ENCODE measurements at places on chromosomes 7 and 10.

DNA sequence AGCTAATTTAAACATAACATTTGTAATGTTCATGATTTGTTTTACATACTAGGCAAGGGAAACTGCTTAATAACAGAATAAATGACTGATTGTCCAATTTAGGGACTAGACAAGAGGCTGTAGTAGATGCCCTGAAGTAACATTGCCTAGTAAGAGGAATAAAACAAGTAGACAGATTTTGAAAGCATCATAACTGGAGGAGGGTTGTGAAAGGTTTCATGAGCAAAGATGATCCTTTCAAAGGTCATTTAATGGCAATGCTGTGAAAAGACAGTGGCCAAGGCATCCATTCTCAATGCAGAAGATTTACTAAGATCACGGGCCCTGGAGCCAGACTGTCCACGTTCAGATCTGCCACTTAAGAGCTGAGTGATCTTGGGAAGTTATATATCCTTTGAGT lies 44.8 kb upstream of the HHEX start:
- no peak for DNase-seq

DNA sequence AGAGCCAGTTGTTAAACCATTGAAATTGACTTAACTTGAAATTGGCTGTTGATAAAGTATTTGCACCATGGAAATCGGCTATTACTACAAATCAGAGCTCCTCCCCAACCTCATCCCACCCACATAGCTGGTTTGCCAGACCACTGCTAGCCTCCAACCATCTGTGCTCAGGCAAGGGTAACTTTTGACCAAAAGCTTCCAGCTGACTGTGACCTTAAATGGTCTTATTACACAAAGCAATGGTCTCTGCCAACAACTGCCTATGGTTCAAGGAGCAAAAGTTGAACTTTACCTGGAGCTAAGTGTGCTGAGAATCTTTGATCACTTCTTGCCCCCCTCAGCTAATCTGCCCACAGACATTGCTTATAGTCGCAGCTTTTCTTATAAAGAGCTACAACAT lies 48.5 kb upstream of the ADRB1 start:
- no peak for DNase-seq

DNA sequence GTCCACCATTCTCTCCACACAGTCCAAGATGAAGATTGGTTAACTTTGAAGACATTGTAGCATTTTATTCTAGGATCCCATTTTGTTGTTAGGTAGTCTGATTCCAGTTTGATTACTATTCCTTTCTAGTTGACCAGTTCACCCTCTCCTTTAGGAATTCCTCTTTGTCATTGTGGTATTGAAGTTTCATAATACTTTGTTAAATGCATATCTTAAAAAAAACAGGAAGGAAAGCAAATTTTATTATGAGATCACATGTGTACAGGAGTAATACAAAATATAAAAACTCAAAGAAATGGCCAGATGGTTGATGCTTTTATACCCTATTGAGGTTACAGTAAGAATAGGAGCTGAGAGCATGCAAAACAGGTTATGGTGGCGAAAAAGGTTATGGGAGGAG lies 15.5 kb upstream of the SEMA3C start:
- no peak for DNase-seq

- DNase-seq, result no peak
These were observed 732.8 kb upstream of the IGFBP3 start for GRCh38 chr7:46653848-46654247.

DNA sequence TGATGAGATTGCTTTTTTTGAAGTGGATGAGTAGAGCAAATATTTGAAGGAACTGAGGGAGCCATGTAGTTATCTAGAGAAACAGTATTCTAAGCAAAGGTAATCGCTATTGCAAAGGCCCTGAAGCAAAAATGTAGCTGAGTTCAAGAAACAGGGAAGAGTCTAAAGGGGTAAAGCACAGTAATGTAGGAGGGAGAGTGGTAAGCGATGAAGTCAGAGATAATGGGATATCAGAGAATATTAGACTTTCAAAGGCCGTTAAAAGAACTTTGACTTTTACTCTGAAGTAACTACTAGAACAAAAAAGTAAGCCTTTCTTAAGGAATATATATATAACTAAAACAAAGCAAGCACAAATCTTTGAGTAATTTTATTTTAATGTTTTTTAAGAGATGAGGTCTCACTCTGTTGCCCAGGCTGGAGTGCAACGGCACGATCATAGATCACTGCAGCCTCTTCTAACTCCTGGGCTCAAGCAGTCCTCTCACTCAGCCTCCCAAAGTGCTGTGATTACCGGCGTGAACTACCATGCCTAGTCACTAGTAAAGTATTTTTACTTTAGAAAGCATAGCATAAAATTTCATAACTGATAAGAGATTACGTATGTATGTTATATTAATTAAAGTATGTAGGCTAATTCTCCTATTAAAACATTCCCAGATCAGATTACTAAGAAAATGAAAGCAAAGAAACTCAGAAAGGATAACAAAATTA lies 61.7 kb upstream of the OIT3 start:
- DNase-seq, result no peak

DNA sequence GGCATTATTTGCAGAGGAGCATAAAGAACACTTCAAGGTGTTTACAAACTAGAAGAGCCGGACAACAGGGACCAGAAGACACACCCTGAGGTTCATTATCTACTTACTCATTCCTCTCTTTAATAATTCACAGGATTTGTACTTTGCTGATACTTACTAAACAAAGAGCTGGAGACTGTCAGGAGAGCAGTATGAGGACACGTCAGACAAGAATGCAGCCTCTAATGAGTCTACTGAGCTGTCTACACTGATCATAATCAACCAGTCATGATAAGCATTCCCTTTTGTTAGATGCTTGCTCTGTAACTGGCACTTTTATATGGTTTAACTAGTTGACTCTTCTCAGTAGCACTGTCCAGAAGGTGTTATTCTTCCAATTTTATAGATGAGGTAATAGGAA lies 243.3 kb upstream of the CDC14C start:
- DNase-seq, result no peak

DNA sequence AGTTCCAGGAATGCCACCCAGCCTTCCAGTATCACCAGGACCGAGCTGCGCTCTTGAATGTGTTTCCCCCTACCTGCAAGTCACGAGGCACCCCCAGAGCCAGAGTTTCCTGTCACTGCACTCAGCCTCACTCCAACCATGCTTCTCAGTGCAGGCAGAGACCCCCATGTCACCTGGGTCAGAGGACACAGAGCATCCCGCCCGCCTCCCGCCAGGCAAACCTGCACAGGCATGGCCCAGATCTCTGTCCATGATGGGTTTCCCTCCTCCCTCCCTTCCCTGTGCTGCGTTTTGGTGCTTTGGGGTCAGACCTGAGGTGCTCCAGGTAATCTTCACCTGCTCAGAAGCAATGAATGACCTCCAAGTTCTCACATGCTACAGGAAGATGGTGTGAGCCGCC lies 3.1 kb upstream of the RET start:
- no peak for DNase-seq

DNA sequence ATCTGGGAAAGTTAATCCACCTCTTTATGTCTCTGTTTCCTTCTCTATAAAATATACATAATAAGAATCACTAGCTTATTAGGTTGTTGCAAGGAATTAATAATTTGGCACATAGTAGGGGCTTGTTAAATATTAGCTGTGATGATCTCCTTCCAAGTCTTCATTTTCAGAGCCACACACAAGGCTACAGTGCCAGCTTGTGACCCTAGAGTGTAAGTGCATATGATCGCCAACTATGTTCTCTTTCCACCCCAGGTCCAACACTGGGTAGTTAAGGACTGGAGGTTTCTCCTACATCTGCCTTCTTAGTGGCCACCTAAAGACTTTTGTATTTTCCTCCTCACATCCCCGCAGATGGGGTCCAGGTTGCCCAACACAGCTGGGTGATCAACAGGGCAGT lies 17.9 kb upstream of the ACSM6 start:
- no peak for DNase-seq

- DNase-seq, result no peak
These were observed 102.7 kb downstream of the PRTFDC1 start for GRCh38 chr10:24849501-24850299.

GRCh38 chr10:71266147-71266917 lies 52.7 kb upstream of the SLC29A3 start:
- DNase-seq, result no peak

GRCh38 chr10:132551808-132552130 lies 14.2 kb downstream of the INPP5A start:
- DNase-seq, result no peak

- no peak for DNase-seq
These were observed 251.6 kb downstream of the DIP2C start for GRCh38 chr10:437698-438490.

GRCh38 chr10:99234791-99235657 lies 628 bp downstream of the HPSE2 start:
- no peak for DNase-seq

GRCh38 chr7:98423043-98423442 lies 22.2 kb upstream of the BAIAP2L1 start:
- DNase-seq, result no peak

GRCh38 chr10:63464402-63465292 lies 1.1 kb downstream of the JMJD1C start:
- DNase-seq, result no peak

- DNase-seq, result no peak
These were observed 65.1 kb upstream of the HPS1 start for GRCh38 chr10:98511876-98512275.

DNA sequence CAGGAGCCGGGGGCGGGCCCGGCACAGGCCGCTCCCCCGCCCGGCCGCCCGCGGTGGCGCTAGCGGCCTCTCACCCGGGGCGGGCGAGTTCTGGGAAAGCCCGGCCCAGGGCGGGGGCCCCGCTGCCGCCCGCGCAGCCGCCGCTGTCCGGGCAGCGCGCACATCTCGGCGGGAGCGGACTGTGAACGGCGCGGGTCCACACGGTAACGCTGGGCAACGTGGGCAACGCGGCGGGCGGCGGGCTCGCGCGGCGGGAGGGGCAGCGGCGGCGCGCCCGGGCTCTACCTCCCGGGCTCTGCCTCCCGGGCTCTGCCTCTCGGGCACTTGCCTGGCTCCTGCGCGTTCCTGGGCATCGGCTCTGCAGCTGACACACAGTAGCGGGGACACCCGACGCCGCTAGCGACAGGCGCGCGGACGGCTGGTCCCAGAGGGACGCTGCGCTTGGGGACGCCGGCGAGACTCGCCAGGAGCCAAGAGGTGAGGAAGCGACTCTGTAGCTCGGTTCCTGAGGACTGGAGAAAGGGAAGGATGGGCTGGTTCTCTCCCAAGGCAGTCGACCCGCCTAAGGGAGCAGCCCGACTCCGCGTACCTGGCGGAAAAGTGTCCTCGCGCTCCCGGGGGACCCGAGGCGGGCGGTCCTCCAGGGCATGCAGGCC lies at the start of gene PLCE1:
Gene PLCE1, plus strand, starts transcription at position 150 of the 656 bp plus-strand sequence. CDS start 37,116 bp downstream, outside the sequence.
- no peak for DNase-seq

GRCh38 chr10:21083861-21084260 lies 186.8 kb upstream of the NEBL start:
- no peak for DNase-seq

- no peak for DNase-seq
These were observed 32.8 kb downstream of the ADRA2A start for GRCh38 chr10:111109501-111110242.

DNA sequence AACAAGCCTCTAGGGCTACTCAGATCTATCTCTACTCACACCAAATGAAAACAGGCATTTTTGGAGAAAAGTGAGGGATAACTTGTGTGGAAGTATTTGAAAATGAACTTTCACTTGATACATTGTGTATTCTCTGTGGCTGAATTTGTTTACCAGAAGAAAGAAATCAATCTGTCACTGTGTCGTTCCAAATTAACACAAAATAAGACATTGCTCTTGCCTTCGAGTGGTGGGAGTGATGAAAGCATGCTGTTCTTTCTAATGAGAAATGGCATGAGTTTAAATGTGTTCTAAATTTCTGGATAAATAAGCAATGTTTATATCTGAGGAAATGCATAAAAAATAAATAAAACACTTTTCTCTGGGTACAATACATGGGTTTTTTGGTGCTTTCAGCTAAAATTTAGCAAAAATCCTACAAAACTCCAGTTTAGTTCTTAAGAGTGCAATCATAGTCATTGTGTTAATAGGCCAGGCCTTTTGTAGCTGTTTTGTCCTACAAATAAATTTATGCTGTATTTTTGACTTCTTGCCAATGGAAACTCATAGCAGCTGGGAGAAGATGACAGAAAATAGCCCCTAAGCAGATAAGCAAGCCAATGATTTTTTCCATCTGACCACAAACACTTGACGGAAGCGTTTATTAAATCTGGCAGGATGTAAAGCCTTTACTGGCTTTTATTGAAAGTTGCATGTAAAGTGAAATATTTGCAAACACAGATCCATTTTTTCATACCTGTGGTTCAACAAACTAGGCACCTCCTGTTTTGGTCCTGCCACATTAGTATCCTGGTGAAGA lies 1064.1 kb upstream of the GHITM start:
- DNase-seq, result no peak

GRCh38 chr10:77164616-77165311 lies 472.8 kb downstream of the KCNMA1 start:
- no peak for DNase-seq

DNA sequence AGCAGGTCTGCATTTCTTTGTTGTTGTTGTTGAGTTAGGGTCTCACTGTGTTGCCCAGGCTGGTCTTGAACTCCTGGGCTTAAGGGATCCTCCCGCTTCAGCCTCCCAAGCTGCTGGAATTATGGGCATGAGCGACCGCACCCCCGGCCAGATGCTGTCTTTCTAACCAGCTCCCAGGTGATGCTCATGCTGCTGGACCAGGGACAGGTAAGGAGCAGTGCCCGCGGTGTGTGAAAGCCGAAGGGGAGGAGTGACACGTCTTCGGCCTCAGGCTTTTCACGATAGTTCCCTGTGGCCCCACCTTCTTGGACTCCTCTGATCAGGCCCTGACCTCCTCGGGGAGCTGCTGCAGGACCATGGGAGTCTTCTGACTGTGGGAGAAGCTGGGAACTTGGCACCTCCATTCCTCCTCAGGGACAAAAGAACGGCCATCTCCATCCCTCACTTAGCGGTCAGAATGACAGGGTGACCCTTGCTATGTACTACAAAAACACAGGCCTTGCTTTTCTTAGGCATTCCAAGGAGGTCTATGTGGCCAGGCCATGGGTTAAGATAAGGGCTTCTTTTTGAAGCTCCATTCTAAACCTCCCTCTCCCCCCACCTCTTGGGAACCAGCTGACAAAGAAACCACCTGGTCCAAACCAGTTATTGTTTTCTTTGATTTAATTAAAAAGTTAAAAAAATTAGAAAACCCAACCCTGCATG lies 5.5 kb downstream of the SFRP5 start:
- no peak for DNase-seq

- DNase-seq, result no peak
These were observed 465.1 kb downstream of the AUTS2 start for GRCh38 chr7:70063371-70063770.

- DNase-seq, result no peak
These were observed 38.5 kb downstream of the CDK1 start for GRCh38 chr10:60816628-60817397.

- DNase-seq, result no peak
These were observed 34.7 kb downstream of the IMMP2L start for GRCh38 chr7:111527545-111527944.
